ENCODE measurements at places on chromosomes 7 and 10.

- peak; percentile 63 for DNase-seq
Measured at GRCh38 chr10:96850825-96851224, 18.7 kb downstream of the LCOR start.

DNA sequence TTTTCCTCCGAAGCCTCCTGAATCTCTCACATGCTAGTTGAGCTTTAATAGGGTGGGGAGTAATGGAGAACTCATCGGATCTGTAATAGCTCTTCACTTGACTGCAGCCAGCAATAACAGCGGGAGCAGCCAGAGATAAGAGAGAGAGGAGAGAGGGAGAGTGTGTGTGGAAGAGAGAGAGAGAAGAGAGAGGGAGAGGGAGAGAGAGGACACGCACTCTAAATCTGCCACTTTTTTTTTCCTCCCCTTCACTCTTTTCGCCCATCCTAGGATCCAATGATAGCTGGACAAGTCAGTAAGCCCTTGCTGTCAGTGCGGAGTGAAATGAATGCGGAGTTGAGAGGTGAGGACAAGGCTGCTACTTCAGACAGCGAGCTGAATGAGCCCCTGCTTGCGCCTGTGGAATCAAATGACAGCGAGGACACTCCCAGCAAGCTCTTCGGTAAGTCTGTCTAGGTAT, 107.9 kb downstream of the POU6F2 start:
- peak; percentile 29 for DNase-seq

- peak; percentile 98 for DNase-seq
Measured at GRCh38 chr10:58157076-58157766, 110.5 kb downstream of the IPMK start.

DNA sequence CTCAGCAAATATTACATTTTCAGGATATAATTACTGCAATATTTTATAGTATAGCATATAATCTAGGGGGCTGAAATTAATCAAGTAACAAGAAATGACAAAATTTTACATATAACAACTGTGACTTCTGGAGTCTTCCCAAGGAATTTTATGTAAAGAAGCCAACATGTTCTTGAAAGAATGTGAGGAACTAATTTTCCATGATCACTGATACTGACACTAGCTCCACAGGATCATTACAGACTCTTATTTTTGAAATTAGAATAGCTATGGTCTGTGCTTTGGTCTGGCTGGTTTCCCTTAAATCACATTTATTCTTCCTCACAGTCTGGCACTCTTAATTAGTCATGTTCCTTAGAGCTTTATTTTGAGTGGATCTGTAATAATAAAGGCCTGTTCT, 267.7 kb upstream of the SEMA3A start:
- no peak for DNase-seq

DNA sequence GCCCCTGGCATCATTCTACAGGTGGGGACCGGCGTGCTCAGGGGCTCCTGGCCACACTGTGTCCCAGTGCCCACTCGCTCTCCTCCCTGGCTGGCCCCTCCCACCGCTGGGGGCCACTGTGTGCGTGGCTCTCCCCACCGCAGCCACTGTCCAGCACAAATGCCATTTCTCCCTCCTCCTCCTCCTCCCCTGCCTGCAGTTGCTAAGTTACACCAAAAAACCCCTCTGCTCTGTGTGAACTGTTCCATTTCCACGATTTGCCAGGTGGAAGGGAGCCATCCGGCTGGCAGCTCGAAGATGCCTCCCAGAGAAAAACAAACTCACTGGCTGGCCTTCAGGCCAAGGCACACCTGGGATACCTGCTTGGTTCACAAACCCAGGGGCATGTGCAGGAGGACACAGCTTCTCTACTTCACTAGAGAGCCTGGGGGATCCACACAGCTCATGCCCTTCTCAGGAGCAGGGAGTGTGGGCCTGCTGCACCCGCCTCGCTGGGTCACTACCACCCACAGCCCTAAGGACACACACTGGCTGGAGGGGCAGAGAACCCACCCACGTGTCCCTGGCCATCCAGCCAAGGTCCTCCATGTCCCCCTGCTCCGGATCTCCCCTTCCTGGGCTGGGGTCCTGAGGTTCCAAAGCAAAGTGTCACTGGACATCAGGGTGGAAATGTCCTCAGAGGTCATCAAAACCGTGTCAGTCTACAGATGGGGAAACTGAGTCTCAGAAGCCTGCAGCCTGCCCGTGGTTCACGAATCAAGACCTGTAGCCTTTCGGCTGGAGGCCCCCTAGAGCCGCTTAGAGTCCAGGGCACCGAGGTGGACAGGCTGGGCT, 1.7 kb downstream of the RASGEF1A start:
- no peak for DNase-seq

GRCh38 chr7:101120315-101120714, 6.6 kb upstream of the SERPINE1 start:
- no peak for DNase-seq

DNA sequence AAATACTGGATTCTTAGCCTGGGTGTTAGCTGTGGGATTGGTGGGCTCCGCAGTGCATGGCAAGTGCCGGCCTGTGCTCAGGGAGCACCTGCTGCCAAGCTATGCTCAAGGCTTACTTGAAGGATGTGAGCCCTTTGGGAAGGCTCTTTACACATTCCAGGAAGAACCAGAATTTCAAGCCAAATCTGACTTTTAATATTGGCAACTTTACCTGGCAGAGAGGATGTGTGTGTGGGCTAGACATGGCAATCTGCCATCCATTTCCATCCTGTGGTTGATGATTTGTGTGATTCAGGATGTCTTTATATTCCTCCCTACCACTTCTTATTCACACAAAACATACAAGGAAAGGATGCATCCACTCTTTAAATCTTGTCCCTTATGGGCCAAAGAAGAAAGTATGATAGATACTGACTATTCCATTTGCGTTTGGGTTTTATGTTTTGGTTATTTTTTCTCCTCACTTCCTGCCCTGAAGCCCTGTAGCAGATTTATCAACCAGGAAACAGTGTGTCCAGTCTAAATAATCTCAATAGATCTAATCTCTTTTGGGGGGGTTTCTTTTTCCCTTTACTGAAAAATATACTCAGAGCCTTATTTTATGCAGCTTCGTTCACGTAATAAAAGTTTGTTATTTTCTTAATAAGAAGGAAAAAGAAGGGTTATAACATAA, 247.1 kb downstream of the COBL start:
- peak; percentile 33 for DNase-seq

DNA sequence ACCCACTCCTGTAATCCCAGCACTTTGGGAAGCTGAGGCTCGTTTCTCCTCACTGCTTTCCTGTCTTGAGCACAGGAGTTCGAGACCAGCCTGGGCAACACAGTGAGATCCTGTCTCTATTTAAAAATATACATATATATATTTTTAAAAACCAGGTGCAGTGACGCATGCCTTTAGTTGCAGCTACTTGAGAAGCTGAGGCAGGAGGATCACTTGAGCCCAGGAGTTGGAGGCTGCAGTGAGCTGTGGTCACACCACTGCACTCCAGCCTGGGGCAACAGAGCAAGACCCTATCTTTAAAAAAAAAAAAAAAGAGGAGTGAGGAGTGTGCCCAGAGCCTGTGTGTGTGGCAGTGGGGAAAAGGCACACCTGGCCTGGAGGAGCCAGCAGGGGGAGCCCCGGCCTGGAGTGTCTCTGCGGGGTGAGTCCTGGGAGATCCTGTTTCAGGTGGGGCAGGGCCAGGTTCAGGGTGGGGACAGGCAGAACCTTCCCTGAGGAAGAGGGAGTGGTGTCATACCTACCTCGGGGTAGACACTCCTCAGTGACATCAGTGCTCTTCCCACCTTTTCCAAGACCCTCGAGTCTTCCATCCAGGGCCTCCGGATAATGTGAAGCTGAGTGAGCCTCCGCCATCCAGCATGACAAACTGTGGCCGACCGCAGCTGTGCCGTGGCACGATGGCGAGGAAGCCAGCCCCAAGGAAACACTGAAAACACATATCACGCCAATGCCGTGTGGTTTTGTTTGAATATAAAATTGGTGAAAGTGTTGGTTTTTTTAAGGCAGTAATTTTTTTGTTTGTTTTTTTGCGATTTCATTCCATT, 9.0 kb upstream of the ARPC1B start:
- no peak for DNase-seq

DNA sequence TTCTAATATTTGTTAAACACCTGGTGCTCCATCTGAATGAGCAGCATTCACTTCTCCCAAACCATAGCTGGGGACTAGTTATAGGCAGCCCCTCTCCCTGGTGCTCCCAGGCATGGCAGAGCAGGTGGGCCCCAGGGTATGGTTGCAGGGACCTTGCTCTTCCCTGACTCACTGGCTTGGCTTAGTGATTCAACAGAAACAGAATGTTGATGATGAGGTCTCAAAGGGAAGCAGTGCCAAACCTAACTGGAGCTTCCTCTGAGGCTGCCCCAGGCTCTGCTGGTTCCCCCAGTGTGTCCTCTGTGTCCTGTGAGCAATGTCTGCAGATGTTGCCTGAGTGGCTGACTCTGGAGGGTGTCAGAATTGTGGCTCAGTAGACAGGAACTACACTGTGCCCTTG, 3.7 kb downstream of the GPR26 start:
- no peak for DNase-seq

DNA sequence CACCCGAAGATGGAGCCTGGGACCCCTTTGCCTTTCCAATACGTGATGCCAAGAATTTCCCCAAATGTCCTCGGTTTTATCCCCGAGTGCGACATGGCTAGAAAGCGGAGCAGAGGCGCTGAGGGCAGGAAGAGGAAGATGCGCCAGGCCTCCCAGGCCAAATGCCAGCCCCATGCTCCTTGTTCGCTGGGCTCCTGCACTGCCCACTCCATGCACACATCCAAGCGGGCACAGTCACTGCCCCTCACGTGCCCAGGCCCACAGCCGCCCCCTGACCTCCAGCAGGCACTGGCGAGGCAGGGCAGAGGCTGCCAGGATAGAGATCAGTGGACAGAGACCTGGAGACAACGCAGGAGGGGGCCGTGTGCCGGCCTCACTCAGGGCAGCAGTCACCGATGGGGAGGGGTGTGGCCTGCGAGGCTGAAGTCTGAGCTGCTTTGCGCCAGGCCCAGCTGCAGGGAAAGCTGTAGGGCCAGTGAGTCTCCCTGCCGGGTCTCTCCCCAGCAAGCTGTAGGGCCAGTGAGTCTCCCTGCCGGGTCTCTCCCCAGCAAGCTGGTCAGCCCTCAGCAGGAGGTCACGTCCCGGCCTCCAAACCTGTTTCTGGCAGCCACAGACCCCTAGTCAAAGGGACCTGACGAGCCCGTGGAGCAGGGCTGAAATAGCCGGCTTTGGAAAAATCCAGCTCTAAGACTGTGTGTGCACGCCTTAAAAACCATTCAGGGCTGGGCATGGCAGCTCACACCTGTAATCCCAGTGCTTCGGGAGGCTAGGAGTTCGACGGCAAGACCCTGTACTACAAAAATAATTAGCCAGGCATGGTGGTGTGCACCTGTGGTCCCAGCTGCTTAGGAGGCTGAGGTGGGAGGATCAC, 100.6 kb upstream of the DIP2C start:
- no peak for DNase-seq

DNA sequence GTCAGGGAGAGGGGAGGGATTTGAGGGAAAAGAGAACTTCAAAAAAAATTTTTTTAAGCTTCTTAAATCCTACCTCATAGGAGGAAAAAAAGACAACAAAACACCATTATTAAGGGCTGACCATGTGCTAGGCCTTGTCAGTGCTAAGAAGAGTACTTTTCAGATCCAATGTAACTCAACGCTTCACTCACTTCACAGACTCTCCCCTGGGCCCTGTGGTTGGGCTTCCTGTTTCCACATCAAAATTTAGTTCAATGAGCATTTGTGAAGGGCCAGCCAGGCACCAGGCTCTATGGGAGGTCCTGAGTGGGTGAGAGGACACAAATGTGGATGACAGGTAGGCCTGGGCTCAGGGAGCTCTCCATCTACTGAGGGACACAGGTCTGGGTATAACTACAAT, 249.8 kb downstream of the PTEN start:
- DNase-seq = no peak

- no peak for DNase-seq
Measured at GRCh38 chr10:16120563-16120962, 260.3 kb upstream of the MINDY3 start.

DNA sequence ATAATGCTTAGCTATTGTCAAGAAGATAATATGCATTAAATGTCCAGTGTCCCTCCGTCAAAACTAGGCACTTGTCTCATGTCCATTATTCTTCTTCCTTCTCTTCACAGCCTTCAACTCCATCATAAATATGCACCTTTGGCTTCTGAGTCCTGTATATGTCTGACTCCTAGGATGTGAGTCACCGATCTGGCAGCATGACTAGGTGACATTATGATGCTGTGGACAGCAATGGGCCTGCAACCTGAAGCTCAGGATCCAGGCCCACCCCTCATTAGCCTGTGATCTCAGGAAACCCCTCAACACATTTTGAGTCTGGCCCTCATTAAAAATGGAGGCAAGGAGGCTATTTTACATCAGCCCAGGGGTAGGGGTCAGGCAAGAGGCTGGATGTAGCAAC, 362.5 kb upstream of the ZMIZ1 start:
- peak; percentile 54 for DNase-seq

DNA sequence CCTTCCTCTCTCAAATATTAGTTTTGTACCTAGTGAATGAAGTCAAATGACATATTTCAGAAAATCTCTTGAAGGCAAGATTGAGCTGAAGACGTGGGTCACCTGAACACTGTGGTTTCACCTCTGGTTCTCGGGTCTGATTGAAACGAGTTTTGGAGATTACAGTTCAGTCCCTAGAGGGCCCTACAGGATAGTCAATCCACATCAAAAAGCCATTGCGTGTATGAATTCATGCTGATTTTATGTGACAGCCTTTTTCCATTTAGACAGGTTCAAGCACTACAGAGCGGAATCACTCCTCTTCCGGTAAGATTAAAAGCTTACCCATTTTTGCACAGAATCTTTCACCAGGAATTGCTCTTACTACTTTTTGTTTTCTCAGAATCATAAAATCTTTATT, 62.2 kb downstream of the VIM start:
- peak; percentile 9 for DNase-seq

DNA sequence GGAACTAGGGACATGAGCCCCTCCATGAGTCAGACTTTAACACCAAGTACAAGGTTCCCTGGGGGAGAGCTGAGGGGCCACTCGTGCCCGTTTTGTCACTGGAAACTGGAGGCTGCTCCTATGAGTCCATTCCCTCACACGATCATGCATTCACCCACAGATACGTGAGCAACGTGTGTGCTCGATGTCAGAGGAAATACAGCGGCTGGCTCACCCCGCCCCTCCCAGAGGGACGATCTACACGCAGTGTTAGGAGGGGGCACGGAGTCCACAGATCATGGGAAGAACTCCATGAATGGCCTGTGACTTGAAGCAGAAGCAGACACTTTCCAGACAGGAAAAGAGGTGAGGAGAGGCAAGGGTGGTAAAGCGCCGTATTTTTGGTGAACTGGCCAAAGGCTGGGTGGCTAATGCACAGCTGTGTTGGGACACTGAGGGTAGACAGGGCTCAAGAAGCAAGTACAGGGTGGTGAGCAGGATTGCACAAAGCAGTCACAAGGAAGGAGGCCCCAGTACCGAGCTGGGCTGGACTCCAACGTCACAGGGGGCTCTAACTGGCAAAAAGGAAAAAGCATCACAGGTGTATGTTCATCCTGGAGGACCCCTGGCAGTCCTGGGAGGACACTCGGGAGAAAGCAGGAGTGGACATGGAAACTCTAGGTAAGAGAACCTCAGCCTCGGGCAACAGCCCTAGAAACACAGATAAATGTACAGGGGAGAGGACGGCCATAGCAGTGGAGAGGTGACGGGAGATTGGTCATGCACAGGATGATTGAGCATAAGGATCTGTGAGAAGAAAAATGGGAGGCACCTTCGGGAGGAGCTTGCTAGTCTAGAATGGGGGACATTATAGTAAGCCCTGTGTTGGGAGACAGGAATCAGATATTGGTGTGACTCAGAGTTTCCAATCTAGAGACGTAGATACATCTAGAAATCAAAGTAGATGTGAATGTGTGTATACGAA, 41.2 kb downstream of the TNS3 start:
- DNase-seq = peak; percentile 32

Data from renal cortical epithelial cell (primary cell).